Posterior vena cava (tissue), 2 donors: ENCODE measurements at places on chromosomes 3 and 15. TPM values are rescaled to one million over a fixed set of nuclear protein-coding genes. Genes with fewer than 3 reads are reported as not detected.

The DOCK3 gene
- 0.60 TPM for total RNA-seq

- DNase-seq, result no peak
Measured at GRCh38 chr15:37016231-37016630, 84.1 kb downstream of the MEIS2 start.

The DUOXA2 gene
- not detected for total RNA-seq

- DNase-seq, result no peak
Measured at GRCh38 chr3:106685745-106686144, 691.5 kb upstream of the CCDC54 start.

DNA sequence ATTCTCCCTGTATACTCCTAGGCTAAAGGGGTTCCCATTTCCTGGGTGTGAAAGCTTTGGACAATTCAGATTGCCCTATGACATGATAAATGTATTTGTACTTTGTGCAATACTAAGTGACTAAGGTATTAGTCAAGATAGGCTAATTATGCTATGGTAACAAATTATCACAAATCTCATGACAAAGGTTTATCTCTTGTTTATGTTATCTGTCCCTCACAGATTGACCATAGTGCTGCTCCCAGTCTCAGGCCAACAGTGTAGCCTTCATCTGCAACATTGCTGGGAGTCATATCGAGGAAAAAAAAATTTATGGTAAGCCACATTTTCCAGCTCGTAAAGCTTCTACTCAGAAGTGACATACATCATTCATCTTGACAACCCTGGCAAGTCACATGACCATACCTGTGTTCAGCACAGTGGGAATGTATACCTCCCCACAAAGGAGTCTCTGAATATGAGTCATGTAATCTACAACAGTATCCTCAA lies 346.2 kb downstream of the IGSF11 start:
- DNase-seq, result no peak

The PPCDC gene
- total RNA-seq, result 9.2 TPM

- DNase-seq, result no peak
Measured at GRCh38 chr3:194447161-194447560, 39.6 kb downstream of the ATP13A3 start.

The PLAAT1 gene
- 0.65 TPM for total RNA-seq

The TPRG1 gene
- total RNA-seq, result 14.2 TPM

The WDR49 gene
- 3.4 TPM for total RNA-seq

The A4GNT gene
- not detected for total RNA-seq

- DNase-seq, result no peak
Measured at GRCh38 chr3:46334741-46335478, 19.0 kb upstream of the CCR2 start.

The PYGO1 gene
- 12.5 TPM for total RNA-seq

- no peak for DNase-seq
Measured at GRCh38 chr3:21158861-21159542, 592.0 kb downstream of the ZNF385D start.

- peak; percentile 89 for DNase-seq
Measured at GRCh38 chr3:71973274-71974030, 188.5 kb upstream of the PROK2 start.

- DNase-seq, result no peak
Measured at GRCh38 chr3:63353383-63353782, 75.3 kb downstream of the SYNPR start.

DNA sequence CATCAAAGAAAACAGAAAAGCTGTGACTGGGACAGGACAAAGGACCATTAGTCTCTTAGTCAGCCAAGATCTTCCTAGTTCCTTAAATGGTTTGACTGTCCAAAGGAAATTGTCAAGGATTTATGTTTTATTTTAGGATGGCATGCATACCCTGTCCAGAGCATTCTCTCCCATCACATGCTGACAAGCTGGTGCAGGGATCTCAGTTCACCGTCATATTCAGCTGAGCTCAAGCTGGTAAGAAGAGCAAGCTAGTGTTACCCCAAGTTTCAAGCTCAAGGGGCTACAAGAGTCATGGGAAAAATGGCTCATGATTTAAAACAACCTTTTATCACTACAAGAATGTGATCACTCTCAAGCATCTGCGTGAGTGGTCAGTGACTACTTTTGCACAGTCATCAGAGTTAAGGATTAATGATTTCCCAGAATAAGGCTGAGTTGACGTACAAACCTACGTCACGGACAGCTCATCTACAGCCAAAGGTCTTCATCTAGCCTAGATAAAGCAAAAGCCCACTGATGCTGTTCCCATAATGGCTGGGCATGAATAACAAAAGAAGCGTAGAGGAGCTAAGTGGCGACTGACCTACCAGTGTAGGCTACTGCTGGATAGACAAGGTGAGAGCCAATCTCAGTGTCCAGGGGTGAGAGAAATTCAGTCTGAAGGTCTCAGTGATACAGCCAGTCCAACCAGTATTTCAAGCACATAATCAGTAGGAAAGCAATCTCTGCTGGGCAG lies 157.5 kb downstream of the GABRB3 start:
- DNase-seq, result no peak

- DNase-seq, result no peak
Measured at GRCh38 chr3:101928890-101929289, 79.6 kb downstream of the NFKBIZ start.

The REC114 gene
- not detected for total RNA-seq

The GOLGA8J gene
- total RNA-seq, result not detected

- DNase-seq, result no peak
Measured at GRCh38 chr3:136490646-136491405, 240.7 kb downstream of the PCCB start.

The PDE8A gene
- total RNA-seq, result 30.9 TPM

- no peak for DNase-seq
Measured at GRCh38 chr15:75677465-75678323, 30.0 kb downstream of the SNX33 start.

DNA sequence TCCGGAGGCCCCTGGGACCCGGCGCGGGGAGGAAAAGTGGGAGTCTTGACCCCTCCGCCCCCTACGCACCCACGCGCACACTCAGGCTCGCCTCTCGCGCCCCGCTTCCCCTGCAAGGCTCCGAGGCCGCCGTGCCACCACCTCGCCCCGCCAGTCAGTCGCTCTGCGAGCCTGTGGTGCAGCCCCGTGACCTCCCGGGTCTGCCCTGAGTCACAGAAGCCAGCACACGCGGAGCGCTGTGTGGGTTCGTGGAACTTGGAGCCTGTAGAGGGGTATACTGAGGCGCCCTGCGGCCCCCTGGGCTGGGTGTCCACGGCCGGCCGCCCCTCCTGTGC lies 380 bp upstream of the ALS2CL start:
- no peak for DNase-seq

The CPNE9 gene
- total RNA-seq, result not detected

- DNase-seq, result no peak
Measured at GRCh38 chr3:188542196-188542595, 388.2 kb downstream of the LPP start.

GRCh38 chr3:195855471-195856409 lies 44.0 kb upstream of the MUC4 start:
- DNase-seq, result no peak

The ECT2 gene
- total RNA-seq, result 11.4 TPM

DNA sequence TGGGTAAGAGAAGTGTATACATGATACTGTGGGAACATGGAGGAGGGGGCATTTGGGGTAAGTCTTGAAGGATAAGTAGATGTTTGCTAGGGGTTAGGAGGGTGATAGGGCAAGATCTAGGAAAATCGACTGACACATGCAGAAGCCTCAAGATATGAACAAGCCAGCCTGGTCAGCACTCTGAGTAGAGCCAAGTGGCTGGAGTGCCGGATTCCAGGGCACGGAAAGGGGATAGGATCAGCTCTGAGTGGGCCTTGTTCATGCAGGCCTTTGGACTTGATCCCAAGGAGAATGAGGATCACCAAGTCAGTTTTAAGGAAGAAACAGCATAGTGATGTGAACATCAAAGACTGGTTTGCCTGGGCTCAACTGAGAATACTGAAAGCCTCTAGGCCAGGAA lies 24.3 kb upstream of the MANF start:
- peak; percentile 41 for DNase-seq
